Nephron progenitor cell (in vitro differentiated cells): ENCODE measurements at places on chromosomes 6 and 20.

DNA sequence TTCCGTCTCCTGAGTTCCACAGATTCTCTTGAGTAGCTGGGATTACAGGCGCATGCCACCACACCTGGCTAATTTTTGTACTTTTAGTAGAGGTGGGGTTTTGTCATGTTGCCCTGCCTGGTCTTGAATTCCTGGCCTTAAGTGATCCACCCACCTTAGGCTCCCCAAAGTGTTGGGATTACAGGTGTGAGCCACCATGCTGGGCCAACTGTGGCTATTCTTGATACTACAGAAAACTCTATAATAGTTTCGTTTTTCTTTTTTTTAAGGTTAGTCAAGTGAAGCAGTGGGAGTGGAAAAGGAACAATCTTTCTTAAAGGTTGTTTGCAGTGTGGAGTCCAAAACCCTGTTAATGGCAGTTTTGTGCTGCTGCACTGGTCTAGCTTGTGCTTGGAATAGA lies 84.7 kb downstream of the POPDC3 start:
- no peak for DNase-seq

DNA sequence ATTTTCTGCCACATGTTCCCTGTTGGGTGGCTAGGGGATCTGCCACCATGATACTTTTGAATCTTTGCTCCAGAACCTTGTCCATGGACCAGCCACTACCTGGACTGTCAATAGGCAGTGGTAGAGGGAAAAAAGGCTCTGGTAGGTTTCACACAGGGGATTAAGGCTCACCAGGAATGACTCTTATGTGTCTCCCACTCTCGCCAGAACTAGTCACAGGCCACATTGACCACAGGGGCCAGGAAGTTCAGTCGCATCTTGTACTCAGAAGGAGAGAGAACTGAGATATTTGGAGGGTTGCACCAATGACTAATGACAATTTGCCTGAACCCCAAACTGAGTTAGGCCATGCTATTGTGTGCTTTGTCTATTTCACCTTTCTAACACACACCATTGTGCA lies 23.6 kb upstream of the APCDD1L start:
- DNase-seq: no peak

DNA sequence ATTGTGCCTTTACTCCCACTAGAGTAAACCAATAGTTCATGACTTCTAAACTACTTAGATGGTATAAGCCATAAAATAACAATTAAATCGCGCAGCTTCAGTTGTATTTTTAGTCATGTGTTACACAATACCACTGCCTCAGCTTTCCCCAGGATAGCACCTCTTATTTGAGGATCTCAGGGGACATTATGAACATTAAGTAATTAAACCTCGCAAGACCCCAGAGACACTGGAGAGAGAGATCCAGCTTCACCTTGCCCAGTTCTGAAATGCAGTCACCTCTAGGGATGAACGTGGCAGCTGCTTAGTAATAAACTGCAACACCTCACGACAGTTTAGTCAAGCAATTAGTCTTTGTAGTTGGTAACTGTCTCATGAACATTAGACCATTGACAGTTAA lies 87.1 kb downstream of the CFAP61 start:
- DNase-seq: no peak

DNA sequence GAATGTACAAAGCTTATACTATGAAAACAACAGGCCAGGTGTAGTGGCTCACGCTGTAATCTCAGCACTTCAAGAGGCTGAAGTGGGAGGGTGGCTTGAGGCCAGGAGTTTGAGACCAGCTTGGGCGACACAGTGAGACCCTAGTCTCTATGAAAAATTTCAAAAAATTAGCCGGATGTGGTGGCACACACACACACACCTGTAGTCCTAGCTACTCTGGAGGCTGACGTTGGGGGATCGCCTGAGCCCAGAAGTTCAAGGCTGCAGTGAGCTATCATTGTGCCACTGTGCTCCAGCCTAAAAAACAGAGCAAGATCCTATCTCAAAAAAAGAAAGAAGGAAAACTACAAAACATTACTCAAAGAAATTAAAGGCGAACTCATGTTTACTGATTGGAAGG lies 7.3 kb upstream of the ASF1A start:
- DNase-seq: no peak

GRCh38 chr6:142165227-142165626 lies 18.2 kb downstream of the VTA1 start:
- no peak for DNase-seq

- peak; percentile 74 for DNase-seq
Measured at GRCh38 chr6:31399589-31400466, 3.6 kb upstream of the MICA start.

DNA sequence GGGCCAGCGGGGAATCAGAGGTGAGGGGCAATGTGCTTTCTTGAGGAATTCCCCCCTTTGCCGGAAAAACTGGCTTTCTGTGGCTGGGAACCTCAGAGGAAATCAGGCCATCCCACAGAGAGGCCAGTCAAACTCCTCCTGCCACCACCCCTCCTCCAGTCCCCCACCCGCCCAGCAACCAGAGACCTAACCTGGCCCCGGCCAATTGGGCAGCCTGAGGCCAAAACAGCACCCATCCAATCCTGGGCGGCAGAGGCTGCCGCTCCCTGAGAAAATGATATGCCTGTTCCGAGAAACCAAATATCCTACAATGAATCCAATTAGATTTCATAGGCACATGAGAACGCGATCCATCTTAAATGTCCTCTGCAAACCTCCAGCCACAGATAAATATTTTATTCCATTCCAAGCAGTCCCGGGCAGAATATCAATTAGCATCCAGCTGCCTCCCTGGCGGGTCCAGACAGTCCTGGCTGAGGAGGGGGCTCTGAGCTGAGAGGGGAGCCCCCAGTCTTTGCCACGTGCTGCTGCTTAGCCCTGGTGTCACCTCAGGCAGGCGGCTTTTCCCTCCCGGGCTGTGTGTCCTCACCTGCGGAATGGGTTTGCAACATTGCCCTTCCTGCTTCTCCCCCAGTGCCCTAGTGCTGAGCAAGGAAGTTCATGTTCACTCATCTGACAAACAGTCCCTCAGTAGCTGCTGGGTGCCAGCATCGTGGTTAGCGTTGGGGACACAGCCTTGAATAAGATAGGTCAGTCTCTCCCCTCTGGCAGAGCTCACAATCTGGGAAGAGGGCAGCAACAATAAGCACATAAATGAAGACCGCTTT lies 95.0 kb downstream of the DLGAP4 start:
- DNase-seq: no peak

- DNase-seq: no peak
Measured at GRCh38 chr20:62910217-62910766, 16.0 kb downstream of the DIDO1 start.
